ENCODE measurements at places on chromosomes 5 and 9.

GRCh38 chr9:22229069-22229468, 217.6 kb upstream of the DMRTA1 start:
- no peak for DNase-seq

DNA sequence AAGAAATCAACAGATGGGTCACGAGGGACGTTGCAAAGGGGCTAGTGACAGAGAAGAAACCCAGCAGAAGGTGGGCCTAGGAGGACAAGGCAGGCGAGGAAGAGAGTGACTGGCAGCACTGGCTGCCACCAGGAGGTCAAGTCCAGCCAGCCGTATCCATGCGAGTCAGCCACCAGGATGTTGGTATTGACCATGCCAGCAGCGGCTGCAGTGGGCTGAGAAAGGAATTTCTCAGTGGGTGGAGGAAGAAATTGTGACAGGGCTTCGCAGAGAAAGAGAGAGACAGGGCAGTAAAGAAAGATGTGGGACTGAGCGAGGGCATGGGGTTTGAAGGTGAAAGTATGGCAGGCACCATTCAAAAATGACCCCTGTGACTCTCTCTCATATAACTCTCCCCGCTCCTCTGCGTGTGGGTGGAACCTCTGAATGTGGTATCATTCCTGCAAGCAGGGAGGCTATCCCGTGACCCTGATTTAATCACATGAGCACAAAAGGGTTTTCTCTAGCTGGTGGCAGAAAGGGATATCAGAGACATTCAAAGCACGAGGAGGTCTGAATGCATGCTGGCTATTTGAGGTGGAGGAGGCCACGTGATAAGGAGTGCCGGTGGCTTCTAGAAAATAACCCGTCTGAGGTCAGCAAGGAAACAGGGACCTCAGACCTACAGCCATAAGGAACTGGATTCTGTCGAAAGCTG, 45.4 kb upstream of the FBXW11 start:
- no peak for DNase-seq

DNA sequence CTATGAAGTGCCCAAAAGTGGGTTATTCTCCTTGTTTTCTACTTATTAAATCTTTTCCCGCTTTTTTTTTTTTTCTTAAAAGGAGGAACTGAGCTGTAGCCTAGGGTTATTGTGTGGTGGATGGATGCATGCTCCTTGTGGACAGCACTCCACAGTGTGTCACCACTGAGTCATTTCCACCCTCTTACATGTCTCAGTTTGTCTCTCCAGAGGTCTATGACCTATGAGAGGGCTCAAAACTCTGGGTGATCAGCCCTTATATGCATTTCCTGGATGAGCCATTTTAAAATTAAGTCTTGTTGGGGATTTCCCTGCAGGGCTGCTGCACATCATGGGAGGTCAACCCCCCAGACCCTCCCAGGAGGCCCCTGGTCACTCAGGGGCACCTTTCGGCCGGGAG, 102.2 kb upstream of the MOCS2 start:
- DNase-seq: no peak

- no peak for DNase-seq
Measured at GRCh38 chr5:154278908-154279307, 88.4 kb downstream of the GALNT10 start.

DNA sequence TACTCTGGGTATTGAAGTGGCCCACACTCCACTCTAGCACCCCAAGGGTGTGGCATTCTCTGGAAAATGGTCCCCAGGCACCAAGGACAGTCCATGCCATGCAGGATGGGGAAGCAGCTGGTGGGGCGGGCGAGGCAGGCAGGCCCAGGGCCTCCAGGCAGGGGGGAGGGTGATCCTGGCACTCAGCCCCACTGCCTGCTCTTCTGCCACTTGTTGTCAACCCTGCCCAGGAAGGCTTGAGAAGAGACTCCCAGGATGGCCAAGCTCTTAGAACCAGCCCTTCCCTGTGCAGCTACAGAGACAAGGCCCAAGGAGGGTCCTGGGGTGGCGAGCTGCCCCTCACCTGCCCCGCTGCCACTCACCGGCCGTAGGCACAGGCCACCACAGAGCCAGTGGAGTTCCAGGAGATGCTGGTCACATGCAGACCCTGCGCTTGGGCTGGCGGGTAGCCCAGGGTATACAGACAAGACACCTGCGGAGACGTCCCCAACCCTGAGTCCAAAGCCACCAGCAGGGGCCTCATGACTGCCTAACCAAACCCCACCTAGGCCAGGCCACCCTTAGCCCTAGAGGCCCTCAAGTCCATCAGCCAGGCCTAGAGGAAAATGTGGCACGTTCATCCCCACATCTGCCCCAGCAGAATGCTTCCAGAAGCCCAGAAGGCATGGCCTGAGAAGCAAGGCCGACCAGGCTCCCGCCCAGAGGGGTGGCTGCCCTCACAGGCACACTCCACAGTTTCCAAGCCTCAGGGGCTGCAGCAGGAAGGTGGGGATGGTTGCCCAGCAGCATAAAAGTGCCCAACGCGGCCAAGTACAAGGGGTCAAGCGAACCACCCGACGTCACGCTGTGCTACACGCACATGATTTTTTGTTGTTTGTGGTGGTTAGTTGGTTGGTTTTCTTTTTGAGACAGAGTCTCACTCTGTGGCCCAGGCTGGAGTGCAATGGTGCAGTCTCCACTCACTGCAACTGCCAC, 19.8 kb downstream of the DYNC2I2 start:
- DNase-seq: no peak

- DNase-seq: no peak
Measured at GRCh38 chr5:8508231-8508630, 639.3 kb downstream of the MTRR start.

DNA sequence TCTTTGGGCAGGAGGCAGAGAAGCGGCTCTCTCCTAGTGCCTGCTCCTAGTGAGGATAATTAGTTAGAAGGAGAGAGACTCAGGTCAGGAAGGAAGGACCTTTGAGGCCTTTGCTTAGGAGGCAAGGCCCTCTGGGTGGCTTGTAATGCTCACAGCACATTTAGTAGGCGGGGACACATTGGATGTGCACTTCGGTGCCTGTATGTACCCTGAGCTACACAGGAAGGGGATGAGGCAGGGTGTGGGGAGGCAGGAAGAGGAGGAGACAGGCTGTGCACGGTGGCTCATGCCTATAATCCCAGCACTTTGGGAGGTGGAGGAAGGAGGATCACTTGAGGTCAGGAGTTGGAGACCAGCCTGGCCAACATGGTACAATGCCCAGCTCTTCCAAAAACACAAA, 7.2 kb upstream of the LCN2 start:
- no peak for DNase-seq

GRCh38 chr9:4842734-4843133, 50.0 kb downstream of the RCL1 start:
- no peak for DNase-seq

- DNase-seq: no peak
Measured at GRCh38 chr5:16809010-16809394, 127.1 kb downstream of the MYO10 start.
